CD4-positive, alpha-beta T cell treated with Interleukin-15 for 1 hour (primary cell): ENCODE measurements at places on chromosomes 7 and 10.
A peak's percentile ranks its signal among the peaks of the same experiment; 100 is the strongest.

DNA sequence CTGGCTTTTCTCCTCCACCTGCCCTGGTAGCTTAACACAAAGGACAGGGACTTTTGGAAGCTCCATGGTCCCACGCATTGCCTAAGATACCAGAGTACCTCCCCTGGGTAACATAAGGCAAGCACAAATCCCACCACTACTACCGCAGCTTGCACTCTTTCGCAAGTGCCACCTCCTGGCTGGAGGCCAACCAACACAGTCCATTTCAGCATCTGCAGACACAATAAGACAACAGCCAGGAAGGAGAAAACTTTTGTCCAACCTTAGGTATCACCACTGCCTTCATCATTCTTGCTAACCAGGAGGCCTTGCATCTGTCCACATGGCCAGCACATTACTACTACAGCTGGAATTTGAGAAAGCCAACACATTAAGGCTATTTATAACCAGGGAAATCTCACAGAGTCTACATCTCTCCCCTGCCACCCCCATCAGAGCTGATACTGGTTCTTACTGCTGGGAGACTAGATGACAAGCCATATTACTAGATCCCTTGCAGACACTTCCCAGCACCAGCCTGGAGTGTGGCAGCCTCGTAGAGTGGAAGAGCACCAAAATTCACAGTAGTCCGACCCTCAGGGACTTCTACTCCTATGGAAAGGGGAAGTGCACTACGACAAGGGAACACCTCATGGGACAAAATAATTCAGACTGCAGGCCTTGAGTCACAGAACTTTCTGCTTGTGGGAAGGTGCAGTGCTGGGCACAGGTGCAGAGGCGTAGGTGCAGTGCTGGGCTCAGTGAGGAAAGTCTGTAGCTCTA lies 39.8 kb upstream of the CDK13 start:
- DNase-seq, result no peak

- DNase-seq, result no peak
Measured at GRCh38 chr7:12625836-12626235, 55.3 kb downstream of the SCIN start.

GRCh38 chr7:2698581-2699288 lies 10.7 kb downstream of the AMZ1 start:
- DNase-seq, result peak; percentile 55

- DNase-seq, result no peak
Measured at GRCh38 chr10:49322371-49323170, 23.6 kb downstream of the C10orf71 start.

DNA sequence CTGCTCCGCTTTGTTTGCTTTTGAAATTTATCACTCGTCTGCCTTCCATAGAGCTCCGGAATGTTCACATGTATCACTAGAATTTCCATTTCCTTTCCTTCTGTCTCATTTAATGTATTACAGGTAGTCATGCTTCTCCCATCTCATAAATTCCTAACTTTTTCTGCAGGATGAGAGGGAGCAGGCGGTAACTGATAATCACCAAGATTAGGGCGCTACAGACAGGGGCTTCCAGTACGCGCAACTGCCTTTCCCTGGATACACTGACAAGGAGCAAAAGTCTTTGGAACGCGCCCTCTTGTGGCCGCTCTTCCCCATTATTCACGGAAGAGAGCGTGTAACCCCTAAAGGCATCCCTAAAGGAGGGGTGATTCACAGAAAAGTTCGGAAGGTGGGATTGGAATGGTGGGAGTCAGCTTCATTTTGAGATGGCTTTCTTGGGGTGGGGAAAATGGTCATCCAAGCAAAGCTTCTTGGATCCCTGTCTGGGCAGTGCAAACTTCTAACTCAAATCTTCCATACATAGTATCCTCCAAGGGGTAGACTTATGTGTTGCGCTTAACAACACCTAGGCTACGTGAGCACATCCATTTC lies 6.5 kb downstream of the INHBA start:
- DNase-seq, result peak; percentile 26

GRCh38 chr10:110636932-110637557 lies 7.1 kb upstream of the RBM20 start:
- DNase-seq, result no peak

DNA sequence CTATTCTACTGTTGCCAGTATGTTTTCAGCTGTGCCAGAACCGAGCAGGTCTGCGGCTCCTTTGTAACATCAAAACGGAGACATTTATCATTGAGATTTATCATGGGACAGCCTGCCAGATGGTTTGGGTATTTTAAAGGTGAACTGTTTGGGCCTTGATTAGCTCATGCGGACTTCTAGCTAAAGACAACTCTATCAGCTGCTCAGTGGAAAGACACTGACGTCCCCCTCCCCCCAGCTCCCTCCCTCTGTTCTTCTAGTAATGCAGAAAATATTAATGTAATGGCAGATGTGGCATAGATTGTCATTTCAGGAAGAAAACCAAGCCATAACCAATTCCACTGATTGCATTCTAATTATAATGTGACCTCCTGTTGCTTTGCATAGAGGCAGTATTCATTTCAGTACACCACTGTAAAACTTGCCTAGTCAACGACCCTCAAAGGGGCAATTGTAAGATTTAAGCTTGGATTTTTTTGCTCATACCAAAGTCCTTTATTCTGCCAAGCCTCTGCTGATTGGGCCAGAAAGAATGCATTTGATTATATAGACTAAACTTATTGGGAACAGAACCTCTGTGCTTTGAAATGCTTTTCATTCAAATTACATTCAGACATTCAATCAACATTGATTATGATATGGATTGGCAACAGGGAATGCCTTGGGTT lies 966.8 kb downstream of the LRMDA start:
- no peak for DNase-seq

DNA sequence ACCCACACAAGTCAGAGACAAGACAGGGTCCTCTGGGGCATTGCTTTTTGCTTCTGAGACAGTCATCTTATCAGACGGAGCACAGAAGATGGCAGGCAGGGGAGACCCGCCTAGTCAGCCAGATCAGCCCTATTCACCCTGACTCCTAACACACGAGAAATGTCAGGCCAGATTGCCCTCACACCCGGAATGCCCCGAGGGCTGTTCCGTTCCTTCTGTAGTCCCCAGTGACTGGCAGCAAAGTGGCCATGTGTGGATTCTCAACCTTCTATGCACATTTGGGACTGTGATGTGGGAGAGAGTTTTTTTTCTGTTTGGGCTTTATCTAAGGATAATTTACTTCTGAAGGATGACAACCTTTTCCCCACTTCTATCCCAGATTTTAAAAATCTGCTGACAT lies 35.5 kb upstream of the TBX20 start:
- DNase-seq, result no peak

DNA sequence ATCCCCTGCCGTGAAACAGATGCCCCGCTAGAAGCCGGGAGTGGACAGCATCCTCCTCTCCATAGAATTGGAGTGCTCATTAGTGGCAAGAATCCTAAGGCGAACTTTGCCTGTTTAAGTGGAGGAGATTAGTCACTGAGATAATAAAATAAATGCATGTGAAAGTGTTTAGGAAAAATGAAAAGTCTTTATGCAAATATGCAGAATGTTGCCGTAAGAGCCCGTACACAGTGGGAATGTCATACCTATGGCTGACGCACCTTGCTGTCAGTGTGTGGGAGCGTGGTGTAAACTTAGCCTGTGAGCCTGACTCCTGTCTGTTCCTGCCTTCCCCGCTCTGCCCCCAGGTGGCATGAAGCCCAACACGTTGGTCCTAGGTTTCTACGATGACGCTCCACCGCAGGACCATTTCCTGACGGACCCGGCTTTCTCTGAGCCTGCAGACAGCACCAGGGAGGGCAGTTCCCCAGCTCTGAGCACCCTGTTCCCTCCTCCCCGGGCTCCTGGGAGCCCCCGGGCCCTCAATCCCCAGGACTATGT lies 1.7 kb upstream of the TRIP6 start:
- peak; percentile 10 for DNase-seq

GRCh38 chr7:132996581-132997242 lies 85.2 kb downstream of the CHCHD3 start:
- DNase-seq, result no peak

DNA sequence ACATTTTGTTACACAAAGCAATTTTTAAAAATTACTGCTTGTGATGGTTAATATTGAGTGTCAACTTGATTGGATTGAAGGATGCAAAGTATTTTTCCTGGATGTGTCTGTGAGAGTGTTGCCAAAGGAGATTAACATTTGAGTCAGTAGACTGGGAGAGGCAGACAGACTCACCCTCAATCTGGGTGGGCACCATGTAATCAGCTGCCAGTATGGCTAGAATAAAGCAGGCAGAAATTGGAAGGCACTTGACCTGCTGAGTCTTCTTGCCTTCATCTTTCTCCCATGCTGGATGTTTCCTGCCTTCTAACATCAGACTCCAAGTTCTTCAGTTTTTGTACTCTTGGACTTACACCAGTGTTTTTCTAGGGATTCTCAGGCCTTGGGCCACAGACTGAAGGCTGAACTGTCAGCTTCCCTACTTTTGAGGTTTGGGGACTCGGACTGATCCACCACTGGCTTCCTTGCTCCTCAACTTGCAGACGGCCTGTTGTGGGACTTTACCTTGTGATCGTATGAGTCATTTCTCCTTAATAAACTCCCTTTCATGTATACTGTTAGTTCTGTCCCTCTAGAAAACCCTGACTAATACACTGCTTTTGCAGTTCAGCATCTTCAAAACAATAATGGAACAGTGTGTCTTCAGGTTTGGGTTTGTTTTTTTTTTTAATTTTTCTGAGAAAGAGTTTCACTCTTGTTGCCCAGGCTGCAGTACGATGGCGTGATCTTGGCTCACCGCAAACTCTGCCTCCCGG lies 244.1 kb upstream of the SEMA3C start:
- no peak for DNase-seq

DNA sequence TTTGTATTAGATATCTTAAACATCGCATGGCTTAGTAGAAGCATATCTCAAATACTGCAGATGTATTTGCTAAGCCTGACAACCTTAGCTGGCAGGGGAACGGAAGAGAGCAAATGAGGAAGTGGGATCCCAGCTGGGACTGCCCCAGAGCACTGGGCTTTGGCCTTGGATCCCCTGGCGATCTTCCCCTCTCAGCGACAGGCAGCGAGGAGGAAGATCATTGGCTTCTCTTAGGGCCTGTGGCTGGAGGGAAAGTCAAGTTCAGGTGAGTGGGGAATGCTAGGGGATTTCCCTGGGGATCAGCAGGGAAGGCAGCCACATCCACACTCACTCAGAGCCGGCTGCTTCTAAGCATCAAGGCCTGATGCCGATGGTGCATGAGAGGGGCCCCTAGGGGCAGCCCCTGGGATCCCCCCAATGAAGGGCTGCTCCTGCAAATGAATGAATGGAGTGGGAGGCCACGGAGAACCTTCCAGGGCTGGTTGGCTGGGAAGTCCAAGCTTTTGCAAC lies 42.0 kb downstream of the LYZL2 start:
- DNase-seq, result peak; percentile 66

DNA sequence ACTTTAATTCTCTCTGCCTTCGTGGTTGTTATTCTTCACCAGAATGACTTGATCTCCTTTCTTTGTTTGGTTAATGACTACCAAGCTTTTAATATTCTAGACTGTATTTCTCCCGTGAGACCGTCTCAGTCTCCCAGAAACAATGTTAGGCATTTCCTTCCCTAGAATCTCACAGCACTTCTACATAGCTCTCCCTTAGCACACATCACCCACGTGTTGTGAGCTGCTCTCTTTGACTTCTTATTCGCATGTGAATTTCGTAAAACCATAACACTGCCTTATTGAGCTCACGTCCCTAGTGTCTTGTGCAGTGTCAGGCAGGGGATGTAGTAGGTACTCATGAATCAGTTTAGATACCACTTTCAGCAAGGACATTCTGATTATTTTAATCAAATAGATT lies 57.5 kb upstream of the MGAM2 start:
- DNase-seq, result no peak

DNA sequence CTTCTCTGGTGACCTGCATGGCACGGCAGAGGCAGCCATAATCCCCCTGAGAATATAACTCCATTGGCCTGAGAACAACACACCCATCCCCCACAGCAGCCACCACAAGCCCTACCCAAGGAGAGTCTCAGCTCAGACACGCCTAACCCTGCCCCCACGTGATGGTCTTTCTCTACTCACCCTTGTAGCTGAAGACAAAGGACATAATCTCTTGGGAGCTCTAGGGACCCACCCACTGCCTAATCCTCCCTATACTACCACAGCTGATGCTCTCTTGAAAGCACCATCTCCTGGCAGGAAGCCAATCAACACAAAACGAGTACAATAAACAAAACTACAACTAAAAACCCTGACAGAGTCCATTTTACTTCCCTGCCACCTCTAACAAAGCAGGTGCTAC lies 30.7 kb upstream of the HPSE2 start:
- no peak for DNase-seq

GRCh38 chr10:98226508-98227144 lies 41.4 kb downstream of the LOXL4 start:
- no peak for DNase-seq

- DNase-seq, result no peak
Measured at GRCh38 chr10:126094537-126094936, 198.2 kb downstream of the FANK1 start.

DNA sequence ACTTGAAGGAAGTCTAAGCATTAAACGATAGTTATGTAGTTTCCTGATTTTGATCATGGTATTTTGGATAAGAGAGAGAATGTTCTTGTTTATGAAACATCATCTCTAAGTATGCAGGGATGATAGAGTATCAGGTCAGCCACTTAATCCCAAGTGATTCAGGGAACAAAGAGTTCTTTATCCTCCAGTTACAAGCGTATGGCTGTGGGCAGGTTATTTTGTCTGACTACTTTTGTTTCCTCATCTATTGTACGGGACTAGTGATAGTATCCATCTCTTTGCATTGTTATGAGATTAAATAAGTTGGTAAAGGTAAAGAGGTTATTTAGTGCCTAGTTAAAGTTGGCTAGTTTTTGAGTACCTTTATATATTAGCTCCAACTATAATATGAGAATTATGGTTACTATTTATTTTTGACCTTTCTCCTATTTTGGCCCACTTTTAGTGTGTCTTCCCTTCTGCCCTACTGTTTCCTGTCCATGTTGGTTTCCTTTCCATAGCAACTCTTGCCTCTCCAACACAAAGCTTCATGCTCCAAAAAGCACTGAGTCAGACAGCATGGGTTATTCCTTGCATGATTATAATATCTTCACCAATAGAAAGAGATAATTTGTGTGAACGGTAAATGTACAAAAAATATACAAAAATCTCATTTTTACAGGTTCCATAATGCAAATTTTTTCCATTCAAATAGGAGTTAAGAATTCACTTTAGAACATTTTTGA lies 65.4 kb downstream of the SP8 start:
- DNase-seq, result no peak

DNA sequence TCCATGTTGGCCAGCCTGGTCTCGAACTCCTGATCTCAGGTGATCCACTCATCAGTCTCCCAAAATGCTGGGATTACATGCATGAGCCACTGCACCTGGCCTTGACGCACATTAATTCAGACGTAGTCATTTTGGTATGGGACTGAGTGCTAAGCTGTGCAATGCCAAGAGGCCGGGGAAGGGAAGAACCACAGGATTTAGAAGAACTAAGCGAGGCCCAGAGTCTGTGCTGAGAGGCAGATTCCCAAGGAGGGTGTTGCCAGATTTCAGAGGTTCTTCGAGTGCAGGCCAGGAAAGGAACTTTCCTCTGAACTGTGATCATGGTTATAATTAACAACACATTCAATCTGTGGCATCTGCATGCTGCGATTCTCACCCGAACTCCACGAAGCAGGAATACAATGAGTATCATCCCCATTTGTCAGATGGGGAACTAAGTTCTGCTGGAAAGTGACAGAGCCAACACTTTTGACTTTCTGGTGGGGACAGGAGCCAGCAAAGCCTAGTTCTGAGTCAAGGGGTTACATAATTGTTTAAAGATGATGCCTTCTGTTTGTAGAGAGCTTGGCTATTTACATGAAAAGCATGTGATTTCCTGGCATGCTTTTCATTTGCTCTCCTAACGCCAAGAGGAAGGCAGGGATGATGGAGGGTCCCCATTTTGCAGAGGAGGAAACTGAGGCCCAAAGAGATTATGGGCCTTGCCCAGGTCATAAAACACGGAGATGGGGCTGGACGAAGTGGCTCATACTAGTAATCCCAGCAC lies 6.2 kb upstream of the ZAN start:
- DNase-seq, result no peak
